ENCODE measurements at places on chromosomes 7 and 10.

DNA sequence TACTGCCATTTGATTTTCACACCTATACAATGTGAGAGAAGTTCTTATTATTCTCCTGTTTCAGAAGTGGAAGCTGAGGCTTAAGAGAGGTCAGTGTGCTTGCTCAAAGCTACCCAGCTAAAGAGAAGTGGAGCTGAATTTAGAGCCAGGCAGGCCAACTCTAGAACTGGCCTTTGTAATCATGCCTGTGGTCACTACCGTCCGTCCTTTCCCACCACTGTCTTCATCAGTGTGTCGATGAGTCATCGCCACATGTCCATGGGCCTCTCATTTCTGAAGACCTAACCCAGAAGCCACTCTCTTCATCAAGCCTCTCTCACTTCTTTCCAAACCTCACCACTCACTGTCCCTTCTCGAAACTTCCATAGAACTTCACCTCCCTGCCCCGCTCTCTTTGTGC, 237.8 kb downstream of the KIAA1217 start:
- no peak overlapping the region for H3K4me3 ChIP-seq
- H3K4me1 ChIP-seq = peaks cover 47% of the 10 kb centered on the region
- no peak for DNase-seq
- H3K27ac ChIP-seq = peak overlapping the region; percentile 28

GRCh38 chr10:70480239-70480861, 1.8 kb downstream of the PALD1 start:
- no peaks in the 10 kb centered on the region for H3K36me3 ChIP-seq
- no peak for DNase-seq
- peak overlapping the region; percentile 9 for H3K4me3 ChIP-seq
- peaks cover 28% of the 10 kb centered on the region for H3K4me1 ChIP-seq
- no peak overlapping the region for H3K27ac ChIP-seq

DNA sequence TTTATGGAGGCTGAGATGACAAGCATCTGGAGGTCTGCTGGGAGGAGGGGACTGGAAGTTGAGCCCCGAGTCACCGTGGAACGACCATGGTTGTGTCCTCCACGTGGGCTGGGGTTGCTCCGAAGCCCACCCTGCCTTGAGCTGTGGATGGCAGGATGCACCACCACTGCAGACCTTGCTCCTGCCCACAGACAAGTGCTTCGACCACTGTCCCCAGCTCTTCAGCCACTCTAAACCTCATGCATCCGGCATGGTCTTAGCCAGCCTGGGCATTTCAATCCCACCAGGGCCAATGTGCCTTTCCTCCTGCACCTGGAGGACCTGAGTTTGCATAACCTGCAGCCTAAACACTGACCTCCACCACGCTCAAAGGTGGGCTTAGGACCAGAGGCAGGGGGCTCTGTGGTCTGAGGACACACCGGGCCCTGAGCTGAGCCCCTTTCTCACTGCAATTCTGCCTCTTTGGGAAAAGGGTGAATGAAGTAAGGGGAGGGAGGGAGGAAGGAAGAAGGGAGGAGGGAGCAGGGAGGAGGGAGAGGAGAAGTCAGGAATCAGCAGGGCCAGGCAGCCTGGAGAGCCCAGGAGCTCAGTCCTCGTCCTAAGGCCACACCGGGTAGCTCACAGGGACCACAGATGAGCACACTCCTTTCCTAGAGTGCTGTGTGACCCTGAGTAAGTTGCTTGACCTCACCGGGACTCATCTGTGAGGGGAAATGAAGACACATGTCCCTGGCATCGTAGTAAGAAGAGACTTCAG, 44.8 kb upstream of the DNAAF5 start:
- peaks cover 16% of the 10 kb centered on the region for H3K36me3 ChIP-seq
- H3K27me3 ChIP-seq = no peaks in the 10 kb centered on the region
- peak; percentile 61 for DNase-seq
- no peak overlapping the region for H3K4me3 ChIP-seq

DNA sequence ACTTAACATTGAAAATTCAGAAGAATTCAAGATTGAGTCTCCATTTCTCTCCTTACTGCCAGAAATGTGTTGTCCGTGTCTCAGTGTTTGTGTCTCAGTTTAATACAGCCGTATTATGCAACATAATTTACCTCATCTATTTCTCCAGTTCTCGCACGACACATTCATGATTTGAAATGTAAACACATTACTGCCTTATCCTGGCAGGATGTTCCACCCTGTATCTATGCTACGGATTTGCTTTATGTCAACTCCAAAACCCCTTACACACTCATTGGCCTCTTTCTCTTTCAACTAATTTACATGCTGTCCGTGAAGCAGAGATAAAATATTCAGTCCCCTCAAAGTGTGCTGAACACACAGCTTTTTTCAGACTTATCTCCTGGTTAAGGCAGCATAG, 653.7 kb upstream of the SEMA3D start:
- no peaks in the 10 kb centered on the region for H3K36me3 ChIP-seq
- DNase-seq = no peak
- no peak overlapping the region for H3K4me3 ChIP-seq
- no peaks in the 10 kb centered on the region for H3K27me3 ChIP-seq

DNA sequence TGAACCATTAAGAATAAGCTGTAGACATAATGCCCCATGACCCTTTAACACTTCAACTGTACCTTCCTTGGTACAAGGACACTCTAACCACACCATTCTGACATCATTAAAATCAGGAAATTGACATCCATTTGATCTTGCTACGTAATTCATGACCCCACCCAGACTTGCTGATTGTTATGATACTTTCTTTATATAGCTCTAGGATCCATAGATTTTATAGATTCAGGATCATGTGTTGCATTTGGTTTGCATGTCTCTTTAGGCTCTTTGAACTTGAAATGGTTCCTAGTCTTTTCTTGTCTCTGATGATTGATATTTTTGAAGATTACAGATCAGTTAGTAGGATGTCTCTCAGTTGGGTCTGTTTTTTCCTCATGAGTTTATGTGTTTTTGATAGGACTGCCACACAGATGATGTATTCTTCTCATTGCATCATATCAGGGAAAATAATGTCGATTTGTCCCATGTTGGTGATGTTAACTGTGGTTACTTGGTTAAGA, 13.5 kb downstream of the CCM2 start:
- no peak overlapping the region for H3K27ac ChIP-seq
- peaks cover 6% of the 10 kb centered on the region for H3K36me3 ChIP-seq
- DNase-seq = no peak
- peaks cover 18% of the 10 kb centered on the region for H3K4me1 ChIP-seq

GRCh38 chr7:128395748-128396147, 14.0 kb downstream of the IMPDH1 start:
- H3K36me3 ChIP-seq = peaks cover 32% of the 10 kb centered on the region
- no peaks in the 10 kb centered on the region for H3K27me3 ChIP-seq
- no peaks in the 10 kb centered on the region for H3K4me1 ChIP-seq
- H3K27ac ChIP-seq = no peak overlapping the region
- no peak overlapping the region for H3K4me3 ChIP-seq

DNA sequence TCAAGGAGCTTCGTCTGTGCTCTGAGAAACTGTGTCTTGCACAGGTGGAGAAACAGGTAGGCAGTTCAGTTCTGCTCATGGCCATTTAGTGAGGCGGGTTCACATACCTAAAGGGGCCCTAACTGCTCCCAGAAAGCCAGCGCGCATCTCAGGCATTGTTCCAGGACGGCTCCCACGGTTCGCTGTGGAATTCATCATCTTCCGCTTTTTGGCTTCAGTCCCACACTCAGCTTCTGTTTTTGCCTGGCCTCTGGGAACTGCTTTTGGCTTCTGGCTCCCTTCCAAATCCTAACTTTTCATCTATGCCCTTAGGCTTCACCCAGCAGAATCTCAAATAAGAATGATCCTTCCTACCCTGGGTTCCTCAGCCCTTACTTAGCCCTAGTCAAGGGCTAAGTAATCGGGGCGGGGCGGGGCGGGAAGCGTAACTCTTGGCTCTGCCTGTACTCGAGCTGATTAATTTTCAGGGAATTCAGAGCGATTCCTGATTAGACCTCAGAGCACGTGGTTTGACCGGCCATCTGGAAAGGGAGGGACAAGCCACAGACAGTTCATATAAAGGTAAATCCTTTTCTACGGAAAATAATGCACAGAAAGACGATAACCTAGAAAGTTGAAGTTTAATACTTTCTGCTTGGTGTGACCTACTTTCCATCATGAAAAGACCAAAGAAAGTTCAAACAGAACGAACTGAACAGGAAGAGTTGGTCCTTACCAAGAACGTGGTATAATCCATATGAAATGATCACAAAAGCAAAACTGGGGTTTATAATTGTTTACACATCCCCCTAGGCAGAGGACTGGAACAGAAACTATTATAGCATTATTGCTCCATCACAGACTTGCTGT, 105.7 kb downstream of the ST8SIA6 start:
- DNase-seq = no peak
- H3K36me3 ChIP-seq = no peaks in the 10 kb centered on the region
- peaks cover 29% of the 10 kb centered on the region for H3K27me3 ChIP-seq
- peak overlapping the region; percentile 19 for H3K27ac ChIP-seq

DNA sequence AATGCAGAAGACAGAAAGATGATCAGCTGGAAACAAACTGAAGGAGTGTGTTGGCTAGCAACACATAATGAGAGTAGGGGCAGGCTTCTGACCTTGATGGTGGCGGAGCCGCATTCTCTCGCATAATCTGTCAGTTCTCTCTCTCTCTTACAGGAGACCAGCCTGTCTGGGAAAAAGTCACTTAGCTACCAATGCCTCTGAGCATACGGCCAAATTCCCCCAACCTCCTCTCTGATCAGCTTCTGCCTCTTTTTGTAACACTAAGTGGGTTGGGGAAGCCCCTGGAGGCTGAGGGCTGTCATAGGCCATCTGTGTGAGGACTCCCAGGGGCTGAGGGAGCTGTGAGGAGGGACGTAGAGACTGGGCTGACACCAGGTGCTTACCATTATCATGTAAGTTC, 104.6 kb downstream of the HIPK2 start:
- no peaks in the 10 kb centered on the region for H3K27me3 ChIP-seq
- peaks cover 36% of the 10 kb centered on the region for H3K4me1 ChIP-seq
- H3K27ac ChIP-seq = peak overlapping the region; percentile 47
